ENCODE measurements at places on chromosomes 3 and 15.

GRCh38 chr3:114624571-114625181 is 330.8 kb downstream of the TIGIT start:
- DNase-seq, result no peak

- no peak for DNase-seq
Observed at GRCh38 chr3:44923632-44924456, 49.4 kb downstream of the TGM4 start.

GRCh38 chr15:60460931-60461330 is 18.0 kb downstream of the ICE2 start:
- DNase-seq, result no peak

DNA sequence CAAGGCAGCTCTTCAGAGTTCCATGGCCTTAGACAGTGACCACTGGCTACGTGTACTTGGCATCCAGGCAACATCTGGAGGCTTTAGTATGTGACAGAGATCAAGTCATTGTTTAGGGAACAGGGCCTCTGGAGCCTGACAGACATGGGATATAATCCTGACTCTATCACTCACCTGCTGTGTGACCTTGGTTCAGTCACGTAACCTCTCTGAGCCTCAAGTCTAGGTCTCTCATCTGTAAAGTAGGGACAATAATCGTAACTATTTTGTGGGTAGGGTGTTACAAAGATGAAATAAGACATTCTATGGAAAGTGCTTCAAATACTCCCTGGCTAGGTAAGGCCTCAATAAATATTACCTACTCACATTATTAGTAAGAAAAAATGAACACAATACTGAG is 114.2 kb downstream of the SMAD6 start:
- DNase-seq, result no peak

DNA sequence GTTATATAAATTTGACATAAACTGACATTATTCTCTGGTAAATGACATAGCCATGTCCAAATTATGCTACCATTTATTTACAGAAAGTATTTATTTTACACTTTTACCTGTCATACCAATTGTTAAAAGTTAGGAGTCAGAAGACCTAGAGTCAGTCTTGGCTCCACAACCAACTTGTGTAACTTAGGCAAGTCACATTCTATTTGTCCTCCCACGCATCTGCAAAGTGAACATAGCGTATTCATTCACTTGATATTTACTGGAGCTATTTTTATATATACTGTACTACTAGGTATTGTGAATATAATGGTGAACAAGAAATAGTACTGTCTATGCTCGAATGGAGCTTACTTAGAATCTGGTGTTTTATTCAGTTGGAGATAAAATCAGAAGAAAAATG is 78.7 kb downstream of the ZNF280D start:
- no peak for DNase-seq

GRCh38 chr3:46844881-46845312 is 18.3 kb downstream of the MYL3 start:
- DNase-seq, result no peak

- no peak for DNase-seq
Observed at GRCh38 chr3:852033-852432, 240.8 kb upstream of the CNTN6 start.

DNA sequence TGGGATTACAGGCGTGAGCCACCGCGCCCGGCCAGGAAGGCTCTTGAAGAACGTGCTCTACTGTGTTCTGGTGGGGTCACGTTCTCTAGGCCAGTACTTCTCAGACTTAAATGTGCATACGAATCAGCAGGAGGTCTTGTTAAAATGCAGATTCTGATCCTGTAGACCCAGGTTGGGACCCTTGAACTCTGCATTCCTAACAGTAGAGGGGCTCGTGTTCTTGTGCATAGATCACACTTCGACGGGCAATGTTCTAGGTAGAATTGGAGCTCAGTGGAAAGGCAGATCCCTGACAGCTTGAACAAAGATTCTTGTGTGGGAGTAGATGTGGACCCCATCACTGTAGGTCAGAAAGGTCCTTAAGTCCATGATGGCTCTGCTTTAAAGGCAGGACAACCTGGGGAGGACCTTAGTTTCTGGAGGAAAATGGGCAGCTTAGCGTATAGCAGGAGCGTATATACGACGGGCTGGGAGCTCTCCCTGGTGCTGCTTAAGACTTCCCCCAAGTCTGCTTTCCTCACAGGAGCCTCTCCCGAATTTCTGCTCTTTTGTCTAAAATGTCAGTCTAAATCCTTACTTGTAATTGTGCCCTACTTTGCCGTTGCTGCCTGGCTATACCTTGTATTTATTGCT is 16.9 kb upstream of the FAM81A start:
- no peak for DNase-seq

DNA sequence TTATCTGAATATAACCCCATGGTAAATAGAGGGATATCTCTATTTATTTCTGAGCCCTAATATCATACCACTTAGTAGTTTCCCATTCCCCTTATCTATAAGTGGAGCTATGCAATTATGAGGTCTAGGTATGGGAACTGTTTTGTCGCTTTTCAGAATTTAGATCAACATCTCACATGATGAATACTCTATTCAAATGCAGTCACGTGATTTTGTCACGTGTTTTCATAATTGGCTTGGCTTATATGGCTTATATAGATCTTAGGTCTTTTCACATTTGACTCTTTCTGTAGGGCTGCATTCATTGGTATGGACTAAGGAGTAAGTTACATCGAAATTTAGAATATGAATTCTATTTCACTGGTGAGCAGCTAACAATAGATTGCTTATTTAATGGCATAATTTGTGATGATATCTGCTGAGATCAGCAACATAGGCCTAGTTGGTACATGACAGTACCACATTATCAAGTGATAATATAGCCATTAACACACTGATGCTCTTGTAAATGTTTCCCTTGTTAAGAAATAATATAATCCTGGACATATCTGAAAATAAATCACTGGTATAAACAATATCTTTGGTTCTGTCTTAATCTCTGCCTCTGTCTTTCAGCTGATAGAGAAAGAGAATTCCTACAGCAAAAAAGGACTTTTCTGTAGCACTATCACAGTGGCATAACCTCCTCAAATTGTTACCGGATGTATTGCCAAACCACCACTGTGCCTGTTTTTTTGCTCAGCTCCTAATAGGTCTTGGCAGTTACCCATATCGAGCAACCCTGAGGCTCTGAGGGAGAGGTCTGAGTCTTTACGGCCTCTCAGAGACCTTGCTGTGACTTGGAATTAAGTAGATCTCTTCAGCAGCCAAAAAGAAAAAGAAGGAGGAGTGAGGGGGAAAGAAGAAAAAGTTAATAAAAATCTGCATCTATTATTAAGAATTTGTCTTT is 357.1 kb downstream of the ZPLD1 start:
- DNase-seq, result no peak
